ENCODE measurements at places on chromosomes 4 and X.

- no peak for DNase-seq
Observed at GRCh38 chr4:152559641-152560040, 23.7 kb upstream of the FBXW7 start.

GRCh38 chr4:139887962-139888735 is 222.5 kb downstream of the MGST2 start:
- DNase-seq: no peak

DNA sequence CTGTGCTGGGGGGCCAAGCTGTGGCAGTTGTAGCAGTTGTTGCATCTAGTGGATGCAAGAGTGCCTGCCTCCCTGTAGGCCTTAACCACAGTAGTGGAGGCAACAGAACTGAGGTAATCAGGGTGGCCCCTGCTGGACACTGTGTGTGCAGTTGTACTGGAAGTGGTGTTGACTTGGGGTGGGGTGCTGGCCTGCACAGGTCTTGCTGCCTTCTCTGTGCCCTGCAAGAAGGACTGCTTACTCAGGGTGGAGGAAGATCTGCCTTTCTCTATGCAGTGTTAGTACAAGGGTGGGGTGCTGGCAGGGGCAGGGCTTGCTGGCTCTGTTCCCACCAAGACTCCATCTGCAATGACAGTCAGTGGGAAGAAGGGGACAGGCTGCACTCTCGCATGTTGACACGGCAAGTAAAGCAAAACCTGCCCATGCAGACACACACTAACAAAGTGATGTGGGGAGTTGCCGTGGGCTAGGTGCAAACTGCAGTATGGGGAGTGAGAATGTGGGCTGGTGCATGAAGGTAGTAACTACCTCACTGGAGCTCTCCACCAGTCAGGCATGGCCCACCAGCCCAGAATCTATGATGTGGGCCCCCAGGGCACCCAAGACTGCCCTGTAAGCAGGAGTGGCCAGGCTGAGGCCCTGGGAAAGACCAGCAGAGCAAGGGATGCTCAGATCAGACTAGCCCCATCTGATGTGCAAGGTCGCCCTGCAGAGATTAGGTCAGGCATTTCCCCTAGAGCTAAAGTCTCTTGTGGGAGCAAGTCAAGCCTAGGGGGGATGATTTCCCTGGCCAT is 594.9 kb downstream of the TECRL start:
- no peak for DNase-seq

DNA sequence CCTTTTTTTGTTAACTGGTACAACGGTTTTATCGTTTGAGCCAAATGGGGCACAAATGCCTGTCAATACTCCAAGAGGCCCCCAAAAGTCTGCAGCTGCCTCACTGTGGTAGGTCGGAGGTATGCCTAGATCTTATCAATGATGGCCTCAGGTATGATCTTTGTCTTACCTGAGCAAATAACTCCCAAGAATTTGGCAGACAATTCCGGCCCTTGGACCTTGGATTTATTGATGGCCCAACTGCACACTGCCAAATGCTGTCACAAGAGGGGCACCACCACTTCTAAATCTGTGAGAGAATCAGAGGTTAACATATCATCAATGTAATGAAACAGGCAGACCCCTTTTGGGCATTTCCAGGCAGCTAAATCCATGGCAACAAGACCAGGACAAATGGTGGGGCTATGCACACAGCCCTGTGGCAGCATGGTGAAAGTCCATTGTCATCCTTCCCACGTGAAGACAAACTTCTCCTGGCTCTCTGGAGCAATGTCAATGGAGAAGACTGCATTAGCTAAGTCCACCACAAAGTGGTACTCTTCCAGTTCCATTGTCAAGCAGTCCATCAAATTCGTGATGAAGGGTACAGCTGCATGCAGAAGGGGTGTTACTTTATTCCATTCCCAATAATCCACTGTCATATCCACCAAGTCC is 28.6 kb downstream of the CXCL13 start:
- DNase-seq: no peak

- DNase-seq: no peak
Observed at GRCh38 chr4:108567831-108568230, 52.5 kb upstream of the RPL34 start.

- no peak for DNase-seq
Observed at GRCh38 chr4:19675172-19675811, 576.4 kb upstream of the SLIT2 start.

- no peak for DNase-seq
Observed at GRCh38 chrX:19708683-19709082, 178.7 kb downstream of the SH3KBP1 start.

Data from nephron progenitor cell (in vitro differentiated cells).